ENCODE measurements at places on chromosomes 11 and 22.

DNA sequence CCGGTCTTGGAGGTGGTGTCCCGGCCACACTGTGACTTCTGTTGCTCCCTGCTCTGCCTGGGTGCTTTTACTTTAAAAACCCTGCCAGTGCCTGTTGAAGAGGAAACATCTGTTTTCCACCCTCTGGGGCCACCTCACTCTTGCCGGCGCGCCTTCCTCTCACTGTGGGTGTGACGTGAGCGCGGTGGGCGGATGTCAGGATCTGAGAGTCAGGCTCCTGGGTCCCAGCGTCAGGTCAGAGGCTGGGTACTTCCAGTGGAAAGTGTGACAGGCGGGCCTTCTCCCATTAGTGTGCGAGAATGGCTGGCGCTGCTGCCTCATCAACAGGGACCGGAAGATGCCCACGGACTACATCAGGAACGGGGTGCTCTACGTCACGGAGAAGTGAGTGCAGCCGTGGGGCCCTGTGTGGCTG lies 54.2 kb downstream of the GRAMD4 start:
- peak; percentile 76 for DNase-seq

- no peak for DNase-seq
Observed at GRCh38 chr11:113397212-113397611, 9.6 kb downstream of the ANKK1 start.

DNA sequence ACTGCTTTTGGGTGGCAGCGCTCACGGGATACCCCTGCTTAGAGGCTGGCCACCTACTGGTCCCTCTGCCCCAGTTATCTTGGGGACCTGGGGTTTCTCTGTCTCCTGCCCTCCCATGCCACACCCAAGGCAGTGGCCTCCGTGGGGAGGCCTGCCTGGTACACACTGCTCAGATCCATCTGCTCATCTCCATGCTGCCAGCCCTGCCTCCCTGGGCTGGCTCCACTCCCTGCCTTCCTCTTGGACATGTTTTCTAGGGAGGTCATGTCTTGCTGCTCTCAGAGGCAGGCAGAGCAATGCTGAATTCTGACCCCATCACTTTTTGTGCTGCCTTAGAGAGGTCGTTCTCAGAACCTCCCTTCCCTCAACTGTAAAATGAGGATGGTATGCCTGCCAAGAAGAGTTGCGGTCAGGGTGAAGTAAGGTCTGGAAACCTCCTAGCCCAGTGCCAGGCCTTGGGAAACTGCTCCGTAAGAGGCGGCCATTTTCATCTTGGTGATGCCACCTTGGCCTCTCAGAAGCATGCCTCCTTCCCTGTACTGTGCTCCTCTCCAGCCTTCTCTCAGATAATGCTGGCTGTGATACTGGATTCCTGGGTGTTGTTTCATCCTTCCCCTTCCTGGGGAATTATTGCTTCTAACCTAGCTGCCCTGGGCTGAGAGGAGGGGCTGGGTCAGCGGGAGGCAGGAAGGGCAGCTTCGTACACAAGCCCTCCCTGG lies 186.4 kb upstream of the ZBED5 start:
- DNase-seq: no peak

GRCh38 chr11:20042811-20043341 lies 117.4 kb downstream of the DBX1 start:
- DNase-seq: no peak

GRCh38 chr11:2671748-2672147 lies 28.0 kb downstream of the KCNQ1OT1 start:
- no peak for DNase-seq

DNA sequence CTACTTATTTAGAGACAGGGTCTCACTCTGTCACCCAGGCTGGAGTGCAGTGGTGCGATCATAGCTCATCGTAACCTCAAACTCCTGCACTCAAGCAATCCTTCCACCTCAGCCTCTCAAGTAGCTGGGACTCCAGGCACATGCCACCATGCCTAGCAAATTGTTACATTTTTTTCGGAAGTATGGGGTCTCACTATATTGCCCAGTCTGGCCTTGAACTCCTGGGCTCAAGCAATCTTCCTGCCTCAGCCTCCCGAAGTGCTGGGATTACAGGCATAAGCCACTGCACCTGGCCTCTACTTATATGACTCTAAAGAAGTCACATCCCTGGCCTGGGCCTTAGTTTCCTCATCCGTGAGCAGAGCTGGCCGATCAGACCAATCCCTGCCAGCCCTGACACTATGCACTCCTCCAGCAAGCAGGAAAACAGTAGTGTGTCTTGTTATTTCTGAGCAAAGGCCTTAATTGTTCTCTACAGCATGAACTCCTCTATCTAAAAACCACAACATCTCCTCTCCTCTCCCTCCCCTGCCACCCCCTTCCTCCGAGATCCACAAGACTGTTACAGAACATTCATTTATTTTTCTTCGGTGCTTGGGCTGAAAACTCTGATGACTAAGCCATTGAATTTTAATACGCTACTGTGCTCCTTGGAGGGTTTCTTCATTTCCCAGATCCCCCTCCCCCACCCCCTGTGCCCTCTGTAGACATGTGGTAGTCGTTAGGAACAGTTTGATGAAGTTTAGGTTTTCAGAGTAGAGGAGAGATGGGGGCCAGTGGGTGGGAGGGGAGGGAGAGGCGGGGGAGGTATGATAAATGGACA lies 91.5 kb downstream of the ABTB2 start:
- DNase-seq: no peak

DNA sequence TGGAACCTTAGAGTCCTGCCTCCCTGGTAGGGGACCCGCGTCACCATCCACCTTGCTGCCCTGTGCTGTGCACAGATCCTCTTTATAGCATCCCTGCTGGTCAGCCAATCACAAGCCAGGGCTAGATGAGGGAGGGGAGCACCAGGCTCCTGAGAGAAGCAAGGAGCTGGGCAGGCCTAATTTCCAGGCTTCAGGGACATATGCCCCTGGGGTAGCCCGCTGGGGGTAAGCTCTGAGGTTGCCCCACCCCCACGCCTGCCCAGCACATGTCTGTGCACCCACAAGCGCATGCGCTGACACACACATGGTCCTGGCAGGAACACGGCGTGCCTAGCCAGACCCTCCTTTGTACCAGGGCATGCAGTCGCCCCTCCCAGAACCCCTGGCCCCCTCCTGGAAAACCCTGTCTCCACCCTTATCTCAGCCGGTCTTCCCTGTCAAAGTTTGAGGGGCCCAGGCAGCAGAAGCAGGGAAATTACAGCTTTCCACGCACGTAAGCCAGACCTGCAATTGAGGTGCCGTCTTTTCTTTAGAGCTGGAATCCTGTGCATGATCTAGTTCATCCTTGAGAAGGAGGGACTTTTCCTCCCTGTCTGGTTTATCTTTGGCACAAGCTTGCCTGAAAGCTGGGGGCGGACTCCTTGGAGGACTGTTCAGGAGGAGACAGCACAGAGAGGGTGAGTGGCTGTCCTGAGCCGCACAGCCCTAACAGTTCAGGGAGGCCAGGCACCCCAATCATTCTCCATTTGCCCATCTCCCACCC lies 2.1 kb downstream of the SSTR3 start:
- no peak for DNase-seq

DNA sequence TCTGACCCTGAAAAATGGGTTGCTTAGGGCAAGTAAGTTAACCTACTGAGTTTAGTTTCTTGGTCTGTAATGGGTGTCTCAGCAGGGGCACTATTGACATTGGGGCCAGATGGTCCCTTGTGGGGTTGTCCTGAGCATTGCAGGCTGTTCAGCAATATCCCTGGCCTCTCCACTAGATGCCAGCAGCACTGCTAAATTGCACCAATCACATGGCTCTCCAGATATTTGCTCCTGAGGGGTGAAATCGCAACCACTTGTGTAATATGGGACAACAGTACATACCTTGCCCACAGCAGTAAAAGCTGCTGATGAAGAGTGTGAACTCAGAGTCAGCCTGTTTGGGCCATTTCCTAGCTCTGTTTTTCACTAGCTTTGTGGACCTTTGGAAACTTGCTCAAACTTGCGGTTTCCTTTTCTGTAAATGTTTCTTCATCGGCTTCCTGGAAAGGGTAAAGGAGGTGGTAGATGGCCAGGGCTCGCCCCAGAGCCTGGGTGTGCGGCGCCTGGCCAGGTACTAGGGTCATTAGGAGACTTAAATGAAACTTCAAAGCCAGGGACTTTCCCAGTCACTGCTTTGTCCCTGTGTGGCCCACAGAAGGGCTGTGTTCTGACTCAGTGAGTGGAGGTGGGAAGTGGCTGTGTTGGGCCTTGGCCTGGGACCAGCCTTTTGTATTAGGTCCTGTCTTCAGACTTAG lies 13.0 kb downstream of the NCF4 start:
- peak; percentile 74 for DNase-seq

DNA sequence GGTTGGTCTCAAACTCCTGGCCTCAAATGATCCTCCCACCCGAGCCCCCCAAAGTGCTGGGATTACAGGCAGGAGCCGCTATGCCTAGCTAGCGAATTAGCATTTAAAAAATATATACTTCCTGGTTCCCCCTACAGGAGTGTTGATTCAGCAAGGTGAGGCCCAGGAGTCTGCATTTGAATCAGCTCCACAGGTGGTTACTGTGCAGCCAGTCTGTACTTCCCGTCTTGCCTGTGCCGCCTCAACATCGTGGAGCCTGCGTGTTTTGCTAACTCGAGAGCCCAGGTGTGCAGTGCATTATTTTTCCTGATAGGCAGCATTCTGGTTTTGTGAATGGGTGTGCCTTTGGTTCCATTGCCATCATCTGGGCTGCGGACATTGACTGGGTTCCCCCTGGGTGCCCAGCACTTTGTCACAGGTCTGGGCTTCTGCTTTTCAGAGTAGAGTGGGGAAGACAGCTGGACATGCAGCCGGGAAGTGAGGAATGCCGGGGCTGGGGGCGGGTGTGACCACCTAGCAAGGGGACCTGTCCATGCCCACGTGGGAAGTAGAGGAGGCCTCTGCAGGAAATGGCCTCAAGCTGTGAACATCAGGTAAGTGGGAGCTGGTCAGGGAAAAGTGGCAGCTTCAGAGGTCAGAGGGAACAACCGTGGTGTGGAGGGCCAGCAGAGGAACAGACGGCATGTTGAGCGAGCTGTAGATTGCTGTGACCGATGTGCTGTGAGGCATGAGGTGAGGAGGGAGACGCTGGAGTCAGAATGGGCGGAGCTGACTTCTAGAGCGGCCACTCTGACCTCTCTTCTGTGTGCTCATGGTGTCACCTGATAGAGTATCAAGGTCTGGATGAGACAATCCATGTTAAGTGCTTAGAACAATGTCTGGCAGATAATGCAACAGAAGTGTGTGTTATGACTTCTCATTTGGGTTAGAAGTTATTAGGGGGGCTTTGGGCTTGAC lies 42.2 kb downstream of the PPFIA1 start:
- no peak for DNase-seq

GRCh38 chr11:44138286-44138685 lies 42.8 kb downstream of the EXT2 start:
- no peak for DNase-seq

DNA sequence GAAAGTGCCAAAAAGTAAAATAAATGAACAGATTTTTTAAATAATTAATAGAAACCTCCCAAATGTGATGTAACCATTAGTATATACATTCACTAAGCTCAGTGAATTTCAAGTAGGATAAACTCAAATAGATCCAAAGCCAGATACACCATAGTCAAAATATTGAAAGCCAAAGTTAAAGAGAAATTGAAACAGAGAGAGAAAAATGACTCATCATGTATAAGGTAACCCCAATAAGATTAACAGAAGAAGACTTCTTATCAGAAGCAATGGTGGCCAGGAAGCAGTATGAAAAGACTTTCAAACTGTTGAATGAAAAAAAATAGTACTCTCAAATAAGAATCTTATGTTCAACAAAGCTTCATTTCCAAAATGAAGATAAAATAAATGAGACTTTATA lies 70.5 kb downstream of the LUZP2 start:
- no peak for DNase-seq

- peak; percentile 50 for DNase-seq
Observed at GRCh38 chr11:95147364-95147905, 57.8 kb downstream of the ENDOD1 start.

DNA sequence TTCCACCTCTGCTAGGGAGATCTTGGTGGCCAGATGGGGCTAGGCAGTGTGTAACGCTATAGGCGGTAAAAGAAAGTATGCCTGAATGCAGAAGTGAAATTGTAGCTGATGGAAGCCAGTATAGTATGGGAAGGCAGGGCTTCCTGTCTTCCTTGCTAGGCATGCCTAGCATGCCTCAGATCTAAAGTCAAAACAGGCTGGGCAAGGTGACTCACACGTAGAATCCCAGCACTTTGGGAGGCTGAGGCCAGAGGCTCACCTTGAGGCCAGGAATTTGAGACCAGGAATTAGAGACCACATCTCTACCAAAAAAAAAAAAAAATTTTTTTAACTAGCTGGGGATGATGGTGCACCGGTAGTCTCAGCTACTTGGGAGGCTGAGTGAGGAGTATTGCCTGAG lies 281.7 kb upstream of the MTNR1B start:
- no peak for DNase-seq

GRCh38 chr11:10655943-10656576 lies 37.5 kb downstream of the IRAG1 start:
- DNase-seq: no peak

- DNase-seq: no peak
Observed at GRCh38 chr22:21714059-21714770, 21.4 kb downstream of the YPEL1 start.

GRCh38 chr22:23398701-23399366 lies 181.3 kb downstream of the IGLL1 start:
- no peak for DNase-seq

- no peak for DNase-seq
Observed at GRCh38 chr22:29003975-29004646, 57.5 kb downstream of the C22orf31 start.

DNA sequence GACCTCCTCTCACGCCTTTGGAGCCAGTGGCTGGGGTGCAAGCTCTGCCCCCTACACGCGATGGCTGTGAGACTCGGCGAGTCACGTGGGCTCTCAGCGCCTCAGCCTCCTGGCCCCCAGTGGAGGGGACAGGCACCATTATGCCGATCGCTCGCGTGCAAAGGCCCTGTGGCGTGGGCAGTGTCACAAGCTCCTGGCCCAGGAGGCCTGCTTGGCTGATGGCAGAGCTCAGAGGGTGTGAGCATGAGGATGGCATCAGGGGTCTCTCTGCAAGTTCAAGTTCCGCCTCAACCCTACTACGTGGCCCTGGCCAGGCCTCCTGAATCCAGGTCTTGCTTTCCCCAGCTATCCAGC lies 90.8 kb upstream of the KCNQ1OT1 start:
- no peak for DNase-seq

DNA sequence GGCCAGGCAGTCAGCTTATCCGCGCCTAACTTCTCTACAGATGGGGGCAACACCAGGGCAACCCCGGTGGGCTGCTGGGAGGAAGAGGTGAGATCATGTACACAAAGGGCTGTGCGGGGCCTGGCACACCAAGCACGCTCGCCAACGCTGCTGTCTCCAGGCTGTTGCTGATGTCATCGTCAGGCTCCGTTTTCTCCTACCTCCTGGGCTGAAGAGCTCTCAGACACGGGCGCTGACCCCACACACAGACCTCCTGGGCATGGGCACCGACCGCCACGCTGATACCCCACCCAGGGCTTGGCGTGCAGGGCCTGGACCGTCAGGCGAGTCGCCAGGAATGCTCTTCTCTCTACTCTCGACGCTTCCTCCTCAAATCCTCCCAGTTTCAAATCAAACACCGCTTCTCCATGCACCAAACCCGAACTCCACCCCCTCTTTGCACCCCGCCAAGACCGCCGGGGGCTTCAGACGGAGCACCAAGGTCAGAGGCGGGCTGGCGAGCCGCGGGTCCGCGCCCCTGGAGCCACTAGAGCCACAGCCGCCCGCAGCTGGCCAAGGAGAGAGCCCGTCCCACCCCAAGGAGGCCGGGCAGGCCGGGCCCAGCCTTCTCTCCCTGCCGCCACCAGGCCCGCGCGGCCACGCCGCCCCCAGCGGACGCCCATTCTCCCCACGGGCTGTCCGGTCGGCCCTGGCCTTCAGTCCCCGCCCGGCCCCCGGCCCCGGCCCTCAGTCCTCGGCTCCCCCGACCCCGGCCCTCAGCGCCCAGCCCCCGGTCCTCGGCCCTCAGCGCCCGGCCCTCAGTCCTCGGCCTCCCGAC lies 772 bp downstream of the SBF1 start:
- no peak for DNase-seq
